ENCODE measurements at places on chromosomes 16 and 17. TPM values are rescaled to one million over a fixed set of nuclear protein-coding genes. Genes with fewer than 3 reads are reported as not detected.

The TMEM114 gene
- total RNA-seq, result not detected

The PIPOX gene
- total RNA-seq, result 3.0 TPM

The CDK3 gene
- total RNA-seq, result 3.0 TPM

The AOC2 gene
- 0.49 TPM for total RNA-seq

The RAC3 gene
- total RNA-seq, result 117 TPM

The PPL gene
- 0.49 TPM for total RNA-seq

The CRHR1 gene
- total RNA-seq, result 37.6 TPM

The KRTAP9-8 gene
- not detected for total RNA-seq

The PRR15L gene
- total RNA-seq, result not detected

The MT1E gene
- 5.4 TPM for total RNA-seq

The NOD2 gene
- total RNA-seq, result 0.49 TPM

The CTF1 gene
- total RNA-seq, result under 0.01 TPM

The MYH1 gene
- not detected for total RNA-seq

The OR1A1 gene
- not detected for total RNA-seq
